ENCODE measurements at places on chromosomes 6 and 20.
A peak's percentile ranks its signal among the peaks of the same experiment; 100 is the strongest.

- no peak for DNase-seq
These were observed 48.8 kb downstream of the TM9SF4 start for GRCh38 chr20:32158351-32158750.

DNA sequence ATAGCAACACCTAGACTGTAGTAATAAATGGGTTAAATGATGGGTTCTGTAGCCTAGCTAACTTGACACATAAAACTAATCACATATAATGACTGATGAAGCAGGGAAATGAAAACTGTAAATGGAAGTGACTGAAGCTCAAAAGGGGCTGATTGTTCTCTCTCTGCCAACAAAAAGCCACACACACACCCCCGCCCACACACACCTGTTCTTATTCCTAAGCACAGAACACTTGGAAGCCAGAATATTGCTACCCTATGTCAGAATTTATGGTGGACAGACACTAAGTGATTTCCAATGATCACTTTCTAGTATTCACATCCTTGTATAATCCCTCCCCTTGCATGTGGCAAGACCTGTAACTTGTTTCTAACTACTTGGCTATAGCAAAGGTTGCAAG, 603.5 kb downstream of the UTRN start:
- no peak for DNase-seq

- no peak for DNase-seq
These were observed 97.8 kb upstream of the JAG1 start for GRCh38 chr20:10771435-10772140.

- no peak for DNase-seq
These were observed 18.1 kb downstream of the PNLDC1 start for GRCh38 chr6:159817951-159818739.

GRCh38 chr20:63978319-63979228, 868 bp downstream of the SAMD10 start:
- peak; percentile 63 for DNase-seq

- peak; percentile 11 for DNase-seq
These were observed 404.1 kb downstream of the FOXA2 start for GRCh38 chr20:22180244-22180643.

GRCh38 chr6:4809999-4810918, 34.1 kb downstream of the CDYL start:
- DNase-seq = no peak

- DNase-seq = no peak
These were observed 62.1 kb upstream of the CNKSR3 start for GRCh38 chr6:154572556-154572955.

- peak; percentile 63 for DNase-seq
These were observed 55.3 kb downstream of the ERMARD start for GRCh38 chr6:169806701-169807100.

DNA sequence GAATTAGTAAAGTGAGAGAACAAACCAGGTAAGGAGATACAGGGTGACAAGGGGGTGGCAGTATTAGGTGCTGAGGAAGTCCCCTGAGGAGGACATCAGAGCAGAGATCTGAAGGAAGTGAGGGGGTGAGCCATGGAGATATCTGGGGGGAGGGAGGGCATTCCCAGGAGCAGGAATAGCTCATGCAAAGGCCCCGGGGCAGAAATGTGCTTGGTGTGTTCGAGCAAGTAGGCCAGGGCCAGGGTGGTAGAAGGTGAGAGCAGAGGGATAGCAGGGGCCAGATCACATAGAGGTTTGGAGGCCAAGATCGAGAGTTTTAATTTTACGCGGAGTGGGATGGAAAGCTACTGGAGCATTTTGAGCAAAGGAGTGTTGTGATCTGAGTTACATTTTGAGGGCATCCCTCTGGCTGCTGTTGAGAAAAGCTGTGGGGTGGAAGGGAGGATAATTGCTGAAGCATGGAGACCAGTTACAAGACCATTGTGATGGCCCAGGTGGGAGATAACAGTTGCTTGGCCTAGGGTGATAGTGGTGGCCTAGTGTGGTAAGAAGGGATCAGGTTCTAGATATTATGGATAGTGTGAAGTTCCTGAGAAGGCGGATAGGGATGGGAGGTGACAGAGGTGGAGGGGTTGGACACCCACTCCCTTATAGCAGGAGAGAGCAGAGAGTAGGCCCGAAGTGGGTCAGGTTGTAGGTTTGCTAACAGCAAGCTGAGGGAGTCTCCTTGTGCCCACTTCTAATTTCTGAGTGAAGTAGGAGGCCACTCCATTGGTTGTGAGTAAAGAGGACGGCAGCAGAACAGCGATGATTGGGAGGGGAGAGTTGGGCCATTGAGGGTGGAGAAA, 10.2 kb downstream of the ARFGEF2 start:
- DNase-seq = no peak
